ENCODE measurements at places on chromosomes 4 and X.

DNA sequence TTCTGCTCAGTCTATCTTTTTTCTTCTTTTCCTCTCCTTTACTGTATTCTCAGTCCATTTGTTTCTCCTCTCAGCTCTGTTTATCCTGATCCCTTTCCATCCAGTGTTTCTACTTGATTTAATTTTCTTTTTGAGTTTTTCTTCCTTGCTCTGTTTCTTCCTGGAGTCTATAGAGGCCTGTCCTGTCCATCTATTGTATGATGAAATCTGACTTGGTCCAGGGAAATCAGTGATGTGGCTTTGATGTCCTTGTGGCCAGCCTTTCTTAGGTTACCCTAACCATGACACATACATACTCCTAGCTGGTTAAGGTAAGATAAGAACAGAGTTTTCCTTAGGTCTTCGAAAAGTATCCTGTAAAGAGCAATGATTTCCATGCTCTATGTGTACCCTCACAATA is 89.3 kb upstream of the LNX1 start:
- no peak for DNase-seq

DNA sequence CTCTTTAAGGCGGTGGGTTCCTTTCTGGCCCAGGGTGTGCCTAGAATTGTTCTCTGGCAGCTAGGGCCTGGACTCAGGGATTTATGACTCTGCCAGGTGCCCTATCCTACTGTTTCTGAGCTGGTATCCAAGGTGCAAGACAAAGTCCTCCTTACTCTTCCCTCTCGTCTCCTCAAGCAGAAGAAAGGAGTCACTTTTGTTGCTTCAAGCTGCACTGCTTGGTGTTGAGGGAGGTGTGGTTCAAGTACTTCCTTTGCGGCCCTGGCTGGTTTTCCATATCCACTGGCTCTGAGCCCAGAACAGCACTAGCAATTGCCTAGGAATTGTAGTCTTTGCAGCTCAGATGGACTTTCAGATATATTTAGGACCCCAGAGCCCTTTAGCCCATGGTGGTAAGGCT is 39.3 kb downstream of the RTL3 start:
- DNase-seq, result peak; percentile 36

- no peak for DNase-seq
Observed at GRCh38 chr4:186018784-186019183, 50.2 kb upstream of the TLR3 start.

DNA sequence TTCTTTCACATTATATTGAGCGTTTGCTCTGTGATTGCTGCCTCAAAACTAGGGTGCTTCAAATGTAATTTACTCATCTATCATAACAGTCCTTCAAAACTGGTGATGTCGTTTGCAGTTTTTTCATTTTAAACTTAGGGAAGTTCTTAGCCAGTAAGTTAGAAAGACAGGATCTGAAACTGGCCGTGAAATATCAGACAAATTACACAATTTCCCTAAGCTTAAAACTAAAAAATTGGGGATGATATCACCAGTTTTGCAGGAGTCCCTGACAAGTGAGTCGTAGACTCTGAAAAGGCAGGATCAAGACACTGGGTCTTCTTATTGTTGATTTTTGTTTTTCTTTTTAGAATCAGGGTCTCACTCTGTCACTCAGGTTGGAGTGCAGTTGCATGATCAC is 44.8 kb downstream of the MOB1B start:
- peak; percentile 20 for DNase-seq

- no peak for DNase-seq
Observed at GRCh38 chrX:104255465-104255864, 732 bp upstream of the ESX1 start.

DNA sequence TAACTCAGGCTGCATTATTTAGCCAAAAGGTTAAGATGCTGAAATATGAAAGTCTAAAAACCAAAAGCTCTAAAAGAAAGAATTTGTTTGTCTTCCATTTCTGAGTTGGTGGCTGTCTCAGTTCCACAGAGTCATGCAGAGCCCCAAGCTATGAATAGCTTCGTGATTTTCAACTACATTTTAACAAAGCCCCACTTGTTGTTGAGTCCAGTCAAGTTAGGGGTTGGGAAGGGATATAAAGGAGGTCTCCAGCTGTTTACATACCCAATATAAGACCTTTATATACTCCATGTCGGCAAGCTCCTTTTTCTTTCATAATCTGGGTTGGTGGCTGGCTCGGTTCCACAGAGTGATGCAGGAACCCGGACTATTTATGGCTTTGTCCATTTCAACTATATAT is 924.6 kb upstream of the PRKX start:
- DNase-seq, result no peak

- peak; percentile 57 for DNase-seq
Observed at GRCh38 chr4:78612398-78613178, 61.0 kb downstream of the ANXA3 start.

DNA sequence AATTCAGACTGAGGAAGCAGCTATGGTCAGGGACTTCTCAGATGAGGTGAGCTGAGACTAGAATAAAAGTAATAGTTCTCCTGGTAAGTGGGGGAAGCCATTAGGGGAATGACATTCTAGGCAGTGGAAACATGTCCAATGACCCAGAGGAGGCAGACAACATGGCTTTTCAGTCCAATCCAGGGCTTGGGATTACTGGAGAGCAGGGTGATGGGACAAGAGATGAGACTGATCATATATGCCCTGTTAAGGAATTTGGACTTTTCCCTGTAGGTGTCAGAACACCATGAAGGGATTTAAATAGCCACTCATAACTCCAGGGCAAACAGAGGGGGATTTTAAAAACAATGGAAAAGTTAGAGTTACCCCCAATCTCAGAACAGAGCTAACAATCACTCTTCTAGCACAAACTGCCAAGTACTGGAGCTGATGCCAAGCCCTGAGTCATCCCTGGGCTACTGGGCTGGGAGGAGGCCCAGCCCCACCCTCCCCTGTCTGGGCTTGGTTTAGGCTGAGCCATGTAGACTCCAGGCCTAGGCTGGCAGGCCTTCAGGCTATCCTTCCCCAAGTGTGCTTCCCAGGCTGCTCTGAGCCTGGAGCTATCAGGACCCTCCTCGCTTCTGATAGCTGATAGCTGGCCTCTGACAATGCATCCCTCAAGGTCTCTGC is 22.7 kb upstream of the MSN start:
- peak; percentile 83 for DNase-seq

- peak; percentile 49 for DNase-seq
Observed at GRCh38 chr4:139704915-139705485, 39.4 kb downstream of the MGST2 start.

GRCh38 chr4:73620115-73620792 is at the start of gene RASSF6:
RASSF6 (minus strand) TSS chr4:73620436; CDS start chr4:73611795, 8,641 bp downstream.
- DNase-seq, result no peak

GRCh38 chrX:104189837-104190236 is 23.6 kb downstream of the FAM199X start:
- no peak for DNase-seq

DNA sequence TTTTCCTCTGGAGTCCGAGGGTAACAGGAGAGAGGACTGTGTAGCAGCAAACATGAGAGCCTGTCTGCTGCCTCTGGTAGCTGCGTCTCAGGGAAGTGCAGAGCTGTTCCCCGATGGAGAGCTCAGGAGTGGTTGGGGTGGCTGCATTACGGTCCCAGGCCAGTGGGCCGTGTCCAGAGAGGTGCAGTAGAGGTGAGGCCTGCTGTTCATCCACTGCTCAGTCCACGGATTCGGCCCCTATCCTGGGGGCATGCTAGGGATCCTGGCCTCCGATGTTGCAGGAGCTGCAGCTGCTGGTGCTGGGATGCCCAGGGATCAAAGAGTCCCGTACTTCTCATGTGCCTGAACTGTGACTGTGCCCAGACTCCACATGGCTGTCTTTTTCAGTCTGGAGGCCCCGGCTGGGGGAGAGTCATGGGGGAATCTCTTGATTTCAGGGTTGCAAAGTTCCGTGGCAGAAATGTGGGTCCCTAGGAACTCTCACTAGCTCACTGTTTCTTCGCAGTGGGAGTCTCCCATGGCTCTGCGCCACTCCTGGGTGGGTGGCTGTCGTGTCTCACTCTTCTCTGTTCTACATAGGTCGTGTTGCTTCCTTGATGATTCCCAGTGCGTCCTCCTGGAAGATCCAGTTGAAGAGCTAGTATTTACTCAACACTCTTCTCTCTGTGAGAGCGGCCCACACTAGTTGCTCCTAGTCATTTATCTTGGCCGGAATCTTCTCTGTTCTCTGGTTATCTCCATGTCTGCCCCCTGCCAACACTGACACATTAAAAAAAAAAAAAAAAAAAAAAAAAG is 109.5 kb upstream of the CENPE start:
- no peak for DNase-seq

GRCh38 chr4:142129931-142130330 is 493.5 kb downstream of the IL15 start:
- no peak for DNase-seq

- DNase-seq, result no peak
Observed at GRCh38 chr4:94913316-94913715, 155.6 kb downstream of the BMPR1B start.

- DNase-seq, result no peak
Observed at GRCh38 chr4:120299631-120300030, 233.0 kb upstream of the MAD2L1 start.

DNA sequence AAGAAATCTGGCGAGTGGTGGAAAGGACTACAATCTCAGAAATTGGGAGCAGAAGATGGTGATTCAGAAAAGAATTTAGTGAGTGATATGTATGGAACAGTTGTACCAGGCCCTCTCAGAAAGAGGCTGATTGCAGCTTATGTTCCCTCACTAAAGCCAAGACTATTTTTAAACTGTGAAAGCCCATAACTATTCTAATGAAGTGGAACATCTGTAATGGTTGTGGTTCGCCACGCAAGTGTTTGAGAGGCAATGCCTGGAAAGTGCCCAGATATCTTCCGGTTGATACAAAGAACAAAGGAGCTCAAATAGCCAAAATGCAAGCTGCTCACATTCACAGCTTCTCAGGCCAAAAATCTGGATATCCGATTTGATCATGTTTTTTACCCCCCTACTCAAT is 1250.7 kb downstream of the RAPGEF2 start:
- no peak for DNase-seq

DNA sequence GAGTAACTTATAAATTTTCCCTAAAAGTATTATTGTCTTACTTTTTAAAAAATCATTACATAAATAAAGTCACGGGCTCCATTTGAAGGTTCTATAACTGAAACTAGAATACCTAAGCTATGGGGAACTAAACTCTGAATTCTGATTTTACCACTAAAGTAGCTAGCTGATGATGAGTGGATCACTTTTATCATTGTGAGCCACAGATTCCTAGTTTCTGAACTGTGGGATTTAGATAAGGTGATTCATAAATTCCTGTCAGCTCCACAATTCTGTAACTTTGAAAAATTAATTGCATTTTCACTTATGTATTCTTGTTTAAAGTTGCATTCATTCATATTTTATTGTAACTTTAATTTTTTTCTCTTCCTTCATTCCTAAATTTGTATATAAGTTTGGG is 540.9 kb downstream of the GBA3 start:
- peak; percentile 5 for DNase-seq

DNA sequence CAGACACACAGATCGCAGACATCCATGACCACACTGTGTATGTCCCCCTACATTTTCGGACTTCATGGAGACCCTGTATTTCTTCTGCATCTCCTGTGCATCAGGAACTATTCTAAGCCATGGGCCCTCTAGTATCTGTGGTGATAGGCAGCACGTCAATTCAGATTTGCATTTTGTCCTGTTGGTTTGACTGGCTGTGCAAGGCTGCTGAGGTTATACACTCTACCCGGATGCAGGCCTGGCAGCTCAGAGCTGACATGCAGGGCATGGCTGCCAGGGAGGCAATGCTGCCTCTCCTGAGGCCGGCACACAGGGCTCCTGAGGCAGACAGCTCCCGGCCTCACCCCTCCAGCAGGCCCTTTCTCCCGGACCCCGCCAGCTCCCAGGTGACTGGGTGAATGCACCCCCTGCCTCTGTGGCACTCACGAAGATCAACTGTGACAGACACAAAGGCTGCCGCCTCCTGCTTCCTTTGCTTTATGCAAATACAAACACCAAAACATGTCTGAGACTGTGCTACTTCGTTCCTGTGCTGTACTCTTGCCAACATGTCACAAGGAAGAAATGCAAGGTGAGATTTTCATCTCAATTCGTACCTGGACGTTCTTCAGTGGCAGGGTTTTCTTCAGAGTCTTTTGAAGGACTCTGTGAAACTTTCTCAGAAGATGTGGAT is 51.0 kb downstream of the NSG1 start:
- no peak for DNase-seq

DNA sequence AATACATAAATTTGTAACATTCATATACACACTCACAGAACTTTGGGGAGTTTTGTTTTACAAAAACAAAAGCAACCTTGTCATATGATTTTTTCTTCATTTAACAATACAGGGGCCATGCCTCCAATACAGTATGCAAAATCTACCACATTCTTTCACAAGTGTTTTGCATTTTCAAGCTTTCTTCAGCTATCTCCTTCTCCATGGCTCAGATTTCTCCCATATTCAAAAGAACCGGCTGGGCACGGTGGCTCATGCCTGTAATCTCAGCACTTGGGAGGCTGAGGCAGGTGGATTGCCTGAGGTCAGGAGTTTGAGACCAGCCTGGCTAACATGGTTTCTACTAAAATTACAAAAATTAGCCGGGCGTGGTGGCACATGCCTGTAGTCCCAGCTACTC is 4.1 kb downstream of the TEX13B start:
- no peak for DNase-seq

DNA sequence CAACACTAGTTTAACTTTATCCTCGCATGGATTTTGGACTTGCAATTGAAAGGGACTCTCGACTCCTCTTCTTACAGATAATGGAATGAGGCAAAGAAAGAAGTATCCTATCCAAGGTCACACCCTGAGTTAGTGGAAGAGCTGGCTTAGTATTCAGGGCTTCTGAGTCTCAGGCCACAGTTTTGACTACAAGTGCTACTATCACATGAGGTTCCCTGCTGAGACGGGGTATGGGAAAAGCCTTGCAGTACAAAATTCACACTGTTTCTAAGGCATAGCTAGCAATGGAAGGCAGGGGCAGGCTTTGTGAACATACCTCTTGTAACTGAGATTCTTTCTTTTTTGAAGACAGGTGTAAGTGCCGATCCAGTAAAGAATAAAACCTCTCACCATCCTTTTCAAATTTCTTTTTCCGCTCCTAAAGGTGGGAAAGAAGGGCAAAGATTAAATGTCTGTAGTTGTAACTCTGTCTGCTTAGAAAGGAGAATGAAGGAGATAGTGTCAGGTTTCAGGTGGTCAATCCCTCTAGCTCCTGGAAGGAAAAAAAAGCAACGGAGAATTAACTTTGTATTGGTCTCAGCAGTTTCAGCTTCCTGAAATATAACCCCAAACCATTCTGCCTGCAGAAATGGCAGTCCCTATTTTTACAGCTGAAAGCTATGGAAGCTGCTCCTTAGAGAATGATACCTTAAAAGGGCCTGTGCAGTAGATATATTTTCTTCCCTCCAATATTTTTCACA is 199.0 kb downstream of the OPHN1 start:
- DNase-seq, result no peak

GRCh38 chr4:145719752-145720624 is 40.0 kb downstream of the C4orf51 start:
- DNase-seq, result no peak

GRCh38 chr4:110361921-110362320 is 114.0 kb upstream of the ENPEP start:
- peak; percentile 68 for DNase-seq

All from iris pigment epithelial cell (primary cell).